Nucleus accumbens (tissue), 56 donors: ENCODE measurements at places on chromosomes 7 and 10.

DNA sequence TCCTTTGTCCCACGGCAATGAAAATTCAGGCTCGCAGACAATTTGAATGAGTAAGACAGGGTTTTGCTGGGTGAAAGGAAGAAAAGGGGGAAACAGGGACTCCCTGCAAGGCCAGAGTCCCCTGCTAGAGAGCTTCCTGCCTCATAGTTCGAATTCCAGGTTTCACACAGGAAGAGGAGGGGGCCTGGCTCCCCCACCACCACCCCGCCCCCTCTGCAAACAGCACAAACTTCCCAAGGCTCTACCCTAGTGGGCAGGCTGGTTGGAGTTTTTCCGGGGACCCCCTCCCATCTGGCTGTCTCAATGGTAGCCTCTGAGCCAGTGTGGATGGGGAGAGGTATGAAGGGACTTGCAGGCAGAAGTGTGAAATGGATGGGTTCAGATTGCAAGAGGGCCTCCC, 57.4 kb upstream of the NEBL start:
- DNase-seq = no peak

- DNase-seq = no peak
Observed at GRCh38 chr7:13047061-13047460, 359.6 kb downstream of the ARL4A start.

- no peak for DNase-seq
Observed at GRCh38 chr7:132343199-132343598, 233.1 kb downstream of the PLXNA4 start.

- DNase-seq = no peak
Observed at GRCh38 chr7:32569388-32570289, 74.3 kb downstream of the AVL9 start.

GRCh38 chr7:102409340-102409739, 13.2 kb downstream of the PRKRIP1 start:
- DNase-seq = no peak

DNA sequence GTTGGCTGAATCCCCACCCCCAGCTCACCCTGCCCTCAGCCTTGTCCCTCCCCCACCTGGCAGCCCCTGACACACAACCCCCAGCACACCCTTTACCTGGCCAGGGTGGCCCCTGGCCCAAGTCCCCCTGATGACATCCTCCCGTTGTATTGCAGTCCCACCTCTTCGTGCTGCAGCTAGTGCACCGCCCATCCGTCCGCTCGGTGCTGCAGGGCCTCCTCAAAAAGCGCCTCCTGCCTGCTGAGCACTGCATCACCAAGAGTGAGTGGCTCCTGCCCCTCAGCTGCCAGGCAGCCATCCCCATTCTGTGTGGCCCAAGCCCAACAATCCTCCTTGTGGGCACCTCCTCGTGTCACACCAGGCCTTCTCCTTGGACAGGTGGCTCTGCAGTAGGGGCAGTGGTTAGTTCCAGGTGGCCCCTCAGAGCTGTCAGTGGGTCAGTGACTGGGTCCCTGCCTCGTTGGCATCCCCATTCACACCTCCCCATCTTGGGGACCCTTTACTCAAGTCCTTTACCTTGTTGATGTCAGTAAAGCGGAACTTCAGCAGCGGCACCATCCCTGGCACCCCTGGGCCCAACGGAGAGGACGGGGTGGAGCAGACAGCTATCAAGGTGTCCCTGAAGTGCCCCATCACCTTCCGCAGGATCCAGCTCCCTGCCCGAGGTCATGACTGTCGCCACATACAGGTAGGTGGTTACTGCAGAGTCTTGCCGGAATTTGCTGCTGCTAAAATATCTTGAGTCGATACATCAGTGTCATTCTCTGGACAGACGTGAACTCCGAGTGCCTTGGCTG, 14.3 kb downstream of the ZMIZ2 start:
- no peak for DNase-seq

- no peak for DNase-seq
Observed at GRCh38 chr10:94143261-94143660, 149.5 kb downstream of the PLCE1 start.

DNA sequence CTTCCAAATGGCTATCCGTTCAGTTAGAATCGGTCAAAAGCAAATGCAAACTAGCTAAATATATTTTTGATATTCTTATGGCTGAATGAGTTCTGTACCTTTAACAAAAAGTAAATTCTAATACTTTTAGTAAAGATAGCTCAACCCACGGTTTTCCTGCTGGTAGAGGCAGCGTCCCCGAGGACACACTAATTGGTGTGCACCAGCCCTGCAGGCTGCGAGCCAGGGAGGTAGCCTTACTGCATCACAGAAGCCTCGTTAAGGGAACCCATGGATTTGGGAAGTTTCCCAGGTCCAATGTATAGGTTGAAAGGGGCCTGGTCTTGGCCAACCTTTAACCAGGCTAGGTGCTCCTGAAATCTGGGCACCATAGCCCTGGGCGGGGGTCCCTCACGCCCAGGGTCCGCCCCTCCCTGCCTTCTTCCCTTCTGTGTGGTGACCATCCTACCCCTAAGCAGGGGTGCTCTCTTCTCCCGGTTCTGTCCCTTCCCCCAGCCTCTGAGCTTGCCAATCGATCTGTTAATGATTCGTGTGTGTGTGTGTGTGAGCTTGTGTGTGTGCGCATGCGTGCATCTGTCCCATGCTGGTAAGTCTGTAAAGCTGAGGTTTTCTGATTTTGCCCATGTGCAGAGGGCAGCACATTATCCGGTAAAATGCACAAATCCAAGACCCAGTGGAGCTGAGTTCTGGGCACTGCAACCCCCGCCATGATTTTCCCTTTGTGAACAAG, 191.7 kb downstream of the TCERG1L start:
- no peak for DNase-seq

GRCh38 chr7:1054861-1055450, 10.6 kb downstream of the GPR146 start:
- DNase-seq = peak; percentile 62

GRCh38 chr10:124660404-124661125, 83.6 kb downstream of the FAM53B start:
- no peak for DNase-seq

- no peak for DNase-seq
Observed at GRCh38 chr10:124656541-124656940, 87.6 kb downstream of the FAM53B start.

DNA sequence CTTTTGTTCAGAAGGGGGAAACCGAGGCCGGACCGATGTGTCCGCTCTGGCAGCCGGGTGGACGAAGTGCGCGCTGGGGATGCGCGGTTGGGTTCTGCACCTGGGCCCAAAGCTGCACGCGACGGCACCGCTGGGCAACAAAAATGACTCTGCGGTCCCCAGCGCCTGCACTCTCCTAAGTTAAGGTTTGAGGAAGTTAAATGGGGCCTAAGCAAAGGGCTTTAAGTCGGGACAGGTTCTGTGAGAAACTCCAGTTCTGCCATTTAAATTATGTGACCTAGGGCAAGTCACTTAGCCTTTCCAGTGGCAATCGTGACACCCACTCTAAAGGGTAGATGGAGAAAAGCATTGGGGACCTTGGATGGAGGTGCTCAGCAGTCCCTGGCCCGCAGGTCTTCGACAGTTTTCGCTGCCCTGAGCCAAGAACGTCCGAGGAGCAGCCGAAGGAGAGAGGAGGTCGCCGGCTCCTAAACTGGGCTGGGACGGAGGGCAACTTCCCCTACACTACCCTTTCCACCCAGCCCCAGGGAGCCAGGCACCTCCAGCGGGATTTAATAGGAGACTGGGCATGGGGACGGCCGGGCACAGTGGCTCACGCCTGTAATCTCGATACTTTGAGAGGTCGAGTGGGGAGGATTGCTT, 534 bp upstream of the ACBD5 start:
- no peak for DNase-seq

DNA sequence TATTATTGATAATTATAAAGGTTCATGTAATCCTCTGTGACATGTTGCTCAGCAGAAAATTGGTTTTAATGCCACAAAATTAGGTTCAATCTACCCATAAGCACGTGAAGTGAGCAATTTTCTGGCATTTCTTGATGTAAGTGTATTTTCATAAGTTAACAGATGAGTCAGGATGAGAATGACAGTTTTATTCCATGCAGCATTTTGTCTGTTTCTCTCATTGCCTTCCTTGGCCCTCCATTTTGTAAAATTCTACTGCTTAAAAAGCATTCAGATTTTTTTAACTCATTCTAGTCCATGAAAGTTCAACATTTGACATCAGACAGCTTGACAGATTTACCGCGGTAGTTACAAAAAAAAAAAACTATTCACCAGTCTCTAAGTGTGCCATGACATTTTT, 4.0 kb upstream of the GFRA1 start:
- no peak for DNase-seq

- no peak for DNase-seq
Observed at GRCh38 chr7:77665161-77665560, 31.1 kb upstream of the RSBN1L start.

GRCh38 chr7:23491502-23491901, 21.2 kb upstream of the IGF2BP3 start:
- DNase-seq = no peak
